ENCODE measurements at places on chromosomes 6 and 20.

DNA sequence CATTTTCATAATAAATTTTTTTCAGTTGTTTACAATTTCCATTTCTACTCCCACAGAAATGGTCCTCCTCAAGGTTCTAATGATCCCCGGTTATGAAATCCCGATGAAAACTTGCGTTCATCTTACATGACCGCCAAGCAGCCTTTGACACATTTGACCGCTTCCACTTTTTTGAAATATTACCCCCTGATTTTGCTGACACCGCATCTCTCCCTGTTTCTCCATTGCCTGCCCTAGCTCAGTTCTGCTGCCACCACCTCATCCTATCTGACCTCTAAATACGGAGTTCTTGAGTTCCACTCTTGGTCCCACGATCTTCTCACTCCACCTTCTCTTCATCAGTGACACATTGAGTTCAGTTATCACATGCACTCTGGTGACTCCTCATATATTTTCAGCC is 74.1 kb downstream of the SLC35B3 start:
- no peak for DNase-seq

GRCh38 chr20:63857764-63858392 is 3.4 kb upstream of the ABHD16B start:
- no peak for DNase-seq

DNA sequence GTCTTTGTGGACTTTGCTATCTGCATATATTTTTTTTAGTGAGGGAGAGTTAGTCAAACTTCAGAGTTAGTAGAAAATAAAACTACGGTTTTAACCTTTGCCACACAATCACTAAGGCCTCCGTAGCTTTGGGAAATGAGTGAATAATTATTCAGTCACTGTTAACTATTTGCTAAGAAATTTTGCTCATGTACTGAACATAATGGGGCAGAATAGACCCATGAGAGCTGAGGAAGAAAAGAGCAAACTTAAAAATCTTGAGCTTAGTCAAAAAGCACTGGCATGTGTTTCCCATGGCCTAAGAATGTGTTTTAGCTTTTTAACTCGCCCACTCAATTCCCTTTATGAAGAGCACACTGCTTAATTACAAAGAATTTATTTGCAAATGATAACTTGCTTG is 60.4 kb upstream of the SUPT3H start:
- DNase-seq = no peak

- no peak for DNase-seq
Observed at GRCh38 chr20:63567136-63567385, 7.0 kb downstream of the HELZ2 start.

- no peak for DNase-seq
Observed at GRCh38 chr6:127952831-127953230, 52.0 kb upstream of the THEMIS start.

Data from M059J (cell line).